ENCODE measurements at places on chromosomes 7 and 10.

- DNase-seq, result no peak
These were observed 162.5 kb upstream of the CELF2 start for GRCh38 chr10:10855151-10855581.

DNA sequence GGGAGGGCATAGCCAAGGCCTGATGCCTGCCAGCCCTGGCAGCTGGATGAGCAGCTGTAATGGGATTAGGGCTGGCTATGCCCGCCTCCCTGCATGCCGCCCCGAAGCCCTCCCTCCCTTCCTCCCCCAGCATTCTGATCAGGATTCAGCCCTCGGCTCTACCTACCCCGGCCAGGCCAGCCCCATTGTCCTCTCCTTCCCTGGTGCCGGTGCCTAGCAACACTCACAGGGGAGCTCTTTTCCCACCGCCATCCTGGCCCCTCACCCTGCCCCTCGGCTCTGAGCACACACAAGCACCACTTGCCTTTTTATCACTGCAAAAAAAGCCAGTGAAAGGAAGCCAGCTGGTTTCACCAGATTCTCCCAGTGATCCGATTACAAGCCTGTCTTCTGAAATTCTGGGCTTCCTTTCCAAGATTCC lies 9.0 kb upstream of the ADCYAP1R1 start:
- DNase-seq, result no peak

- DNase-seq, result no peak
These were observed 65.4 kb downstream of the SGMS1 start for GRCh38 chr10:50558371-50558770.

- DNase-seq, result no peak
These were observed 279.8 kb upstream of the CACNA2D1 start for GRCh38 chr7:82723411-82723810.

GRCh38 chr7:33471636-33472242 lies 342.4 kb downstream of the BBS9 start:
- no peak for DNase-seq

DNA sequence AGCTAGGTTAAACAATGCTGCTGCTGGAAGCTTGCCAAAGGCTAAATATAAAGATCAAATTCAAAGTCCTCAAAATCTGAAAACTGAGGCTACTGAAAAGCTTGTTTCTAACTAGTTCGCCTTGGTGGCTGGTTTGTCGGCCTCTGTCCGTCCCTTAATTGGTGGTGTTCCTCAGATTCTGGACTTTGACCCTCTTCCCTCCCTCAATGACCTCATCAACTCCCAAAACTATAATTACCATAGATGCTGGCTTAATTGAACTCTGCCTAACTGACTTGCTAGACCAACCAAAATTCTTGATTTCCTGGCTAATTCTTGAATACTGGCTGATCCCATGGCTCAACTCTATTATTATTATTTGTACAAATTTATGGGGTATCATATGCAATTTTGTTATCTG lies 15.6 kb downstream of the ARHGAP21 start:
- DNase-seq, result no peak

DNA sequence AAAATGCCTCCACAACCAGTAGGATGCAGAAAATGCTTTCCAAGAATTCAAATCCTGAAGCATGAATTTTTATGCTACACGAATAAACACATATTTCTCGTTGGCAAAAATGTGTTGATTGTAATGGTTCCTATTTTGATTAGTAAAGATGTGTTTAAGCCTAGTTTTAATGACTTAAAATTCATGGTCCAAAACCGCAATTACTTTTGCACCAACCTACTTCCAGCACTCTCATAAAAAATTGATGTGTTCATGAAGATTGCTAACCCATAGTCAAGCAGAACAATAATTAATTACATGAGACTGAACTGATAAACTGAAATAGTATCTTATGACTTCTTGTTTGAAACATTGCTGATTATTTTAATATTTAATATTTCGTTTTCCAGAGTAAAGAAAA lies 828.8 kb downstream of the CCSER2 start:
- DNase-seq, result no peak

DNA sequence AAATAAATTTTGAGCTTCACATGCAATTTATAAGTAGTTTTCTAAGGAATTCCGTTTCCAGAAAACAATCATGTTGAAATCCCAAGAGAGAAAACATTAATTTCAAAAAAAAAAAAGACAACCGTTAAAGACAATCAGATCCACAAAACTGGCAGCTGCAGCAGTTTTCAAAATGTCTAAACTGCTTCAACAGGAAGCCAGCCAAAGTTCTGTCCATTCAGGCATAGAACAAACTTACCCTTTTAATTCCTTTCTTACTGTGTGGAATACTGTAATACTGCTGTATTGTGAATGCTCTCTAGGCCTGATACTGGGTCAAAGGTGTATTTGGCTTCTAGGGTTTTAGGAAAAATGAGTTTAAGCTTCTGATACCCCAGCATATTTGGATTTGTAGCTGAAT lies 31.6 kb downstream of the HOXA1 start:
- DNase-seq, result no peak

Data from Kasumi-1 (cell line).